Pancreas (tissue), 10 donors: ENCODE measurements at places on chromosomes 3 and 15. TPM values are rescaled to one million over a fixed set of nuclear protein-coding genes. Genes with fewer than 3 reads are reported as not detected.

- no peaks in the 10 kb centered on the region for H3K4me1 ChIP-seq
- no peak overlapping the region for H3K4me3 ChIP-seq
- no peak for DNase-seq
Observed at GRCh38 chr3:71868876-71869275, 83.9 kb upstream of the PROK2 start.

GRCh38 chr3:1068985-1069384 lies 23.8 kb upstream of the CNTN6 start:
- no peaks in the 10 kb centered on the region for H3K27me3 ChIP-seq
- no peaks in the 10 kb centered on the region for H3K36me3 ChIP-seq
- no peak overlapping the region for H3K4me3 ChIP-seq
- DNase-seq: no peak
- H3K4me1 ChIP-seq: no peaks in the 10 kb centered on the region
- H3K27ac ChIP-seq: no peak overlapping the region

DNA sequence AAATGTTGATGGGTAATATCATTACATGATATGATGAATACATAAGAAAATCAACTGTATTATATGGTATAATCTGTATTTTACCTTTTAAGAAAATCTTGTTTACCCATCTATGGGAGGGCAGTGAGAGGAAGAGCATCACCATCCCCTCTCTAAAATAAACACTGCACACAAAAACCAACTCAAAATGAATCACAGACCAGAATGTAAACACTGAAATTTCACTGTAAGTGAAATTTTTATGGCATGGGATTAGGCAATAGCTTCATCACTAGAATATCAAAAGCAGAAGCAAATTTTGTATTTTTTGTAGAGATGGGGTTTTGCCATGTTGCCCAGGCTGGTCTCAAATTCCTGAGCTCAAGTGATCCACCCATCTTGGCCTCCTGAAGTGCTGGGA lies 26.2 kb downstream of the IFT80 start:
- no peaks in the 10 kb centered on the region for H3K27me3 ChIP-seq
- H3K27ac ChIP-seq: no peak overlapping the region
- no peaks in the 10 kb centered on the region for H3K4me1 ChIP-seq
- H3K4me3 ChIP-seq: no peak overlapping the region

The GTF2A2 gene
- 33.9 TPM for total RNA-seq

The CCR5 gene
- 0.12 TPM for total RNA-seq
